G401 (cell line): ENCODE measurements at places on chromosomes 5 and 9.

GRCh38 chr5:170306381-170306831 lies 8.8 kb upstream of the LCP2 start:
- no peak for DNase-seq

GRCh38 chr5:123119334-123119986 lies 30.4 kb downstream of the PRDM6 start:
- no peak for DNase-seq

GRCh38 chr5:761854-762710 lies 22.4 kb downstream of the ZDHHC11B start:
- DNase-seq: peak; percentile 78

GRCh38 chr9:108688676-108689075 lies 167.1 kb downstream of the ACTL7B start:
- DNase-seq: no peak

- DNase-seq: peak; percentile 66
These were observed 66.2 kb downstream of the SIL1 start for GRCh38 chr5:139131921-139132432.

DNA sequence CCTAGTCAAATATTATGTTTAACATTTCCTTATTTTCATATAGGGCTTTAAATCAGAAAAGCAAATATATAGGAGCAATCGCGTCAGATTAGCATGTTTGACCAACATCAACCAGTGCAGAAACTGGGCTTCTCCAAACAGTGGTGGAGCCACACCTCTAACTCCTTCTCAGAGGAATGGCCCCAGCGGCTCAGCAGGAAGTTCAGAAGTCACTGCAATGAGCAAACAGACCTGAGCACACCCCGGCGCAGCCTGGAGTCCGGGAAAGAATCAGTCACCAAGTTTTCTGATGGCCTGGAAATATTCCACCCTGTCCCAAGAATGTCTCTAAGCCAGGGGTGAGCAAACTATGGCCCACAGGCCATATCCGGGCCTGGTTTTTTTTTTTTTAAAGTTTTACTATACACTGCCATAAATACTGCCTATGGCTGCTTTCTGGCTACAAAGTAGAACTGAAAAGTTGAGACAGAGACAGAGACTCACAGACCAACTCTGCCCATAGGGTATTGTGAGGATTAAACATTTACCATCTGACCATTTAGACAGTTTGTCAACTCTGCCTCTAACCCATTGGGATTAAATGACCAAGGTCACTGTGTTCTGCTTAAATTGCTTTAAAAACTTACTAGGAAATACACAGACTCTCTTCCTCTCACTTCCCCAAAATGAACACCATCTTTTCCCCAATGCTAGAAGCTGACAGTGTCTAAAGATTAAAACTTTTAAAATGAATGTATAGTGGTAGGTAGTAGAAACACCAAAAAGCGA lies 5.4 kb downstream of the GOLM1 start:
- no peak for DNase-seq

GRCh38 chr5:59222687-59223511 lies 640.0 kb downstream of the RAB3C start:
- DNase-seq: no peak

GRCh38 chr5:36657563-36657995 lies 51.2 kb downstream of the SLC1A3 start:
- no peak for DNase-seq

- no peak for DNase-seq
These were observed 337.1 kb upstream of the PANK3 start for GRCh38 chr5:168916266-168916665.

GRCh38 chr5:74476046-74476818 lies 164.3 kb downstream of the ENC1 start:
- DNase-seq: no peak

GRCh38 chr5:122458278-122458872 lies 146.3 kb downstream of the SNCAIP start:
- no peak for DNase-seq

DNA sequence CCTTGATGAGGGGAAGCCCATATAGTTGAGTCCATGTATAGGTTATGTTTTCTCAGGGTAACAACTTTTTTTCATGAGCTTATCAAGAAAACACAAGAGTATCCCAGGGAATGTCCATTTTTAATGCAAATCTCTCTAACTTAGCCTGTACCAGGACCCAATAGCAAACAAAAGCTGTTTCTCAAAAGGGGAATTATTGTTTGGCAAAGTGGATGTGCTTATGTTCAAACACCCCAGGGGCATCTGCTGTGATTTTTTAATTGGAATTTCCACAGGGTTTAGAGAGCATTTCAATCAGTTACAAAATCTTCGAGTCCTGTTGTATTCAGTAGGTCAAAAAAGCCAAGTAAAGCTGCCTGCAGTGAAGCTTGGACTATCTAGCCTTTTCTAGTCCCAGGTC lies 33.4 kb upstream of the CSNK1G3 start:
- DNase-seq: peak; percentile 10

DNA sequence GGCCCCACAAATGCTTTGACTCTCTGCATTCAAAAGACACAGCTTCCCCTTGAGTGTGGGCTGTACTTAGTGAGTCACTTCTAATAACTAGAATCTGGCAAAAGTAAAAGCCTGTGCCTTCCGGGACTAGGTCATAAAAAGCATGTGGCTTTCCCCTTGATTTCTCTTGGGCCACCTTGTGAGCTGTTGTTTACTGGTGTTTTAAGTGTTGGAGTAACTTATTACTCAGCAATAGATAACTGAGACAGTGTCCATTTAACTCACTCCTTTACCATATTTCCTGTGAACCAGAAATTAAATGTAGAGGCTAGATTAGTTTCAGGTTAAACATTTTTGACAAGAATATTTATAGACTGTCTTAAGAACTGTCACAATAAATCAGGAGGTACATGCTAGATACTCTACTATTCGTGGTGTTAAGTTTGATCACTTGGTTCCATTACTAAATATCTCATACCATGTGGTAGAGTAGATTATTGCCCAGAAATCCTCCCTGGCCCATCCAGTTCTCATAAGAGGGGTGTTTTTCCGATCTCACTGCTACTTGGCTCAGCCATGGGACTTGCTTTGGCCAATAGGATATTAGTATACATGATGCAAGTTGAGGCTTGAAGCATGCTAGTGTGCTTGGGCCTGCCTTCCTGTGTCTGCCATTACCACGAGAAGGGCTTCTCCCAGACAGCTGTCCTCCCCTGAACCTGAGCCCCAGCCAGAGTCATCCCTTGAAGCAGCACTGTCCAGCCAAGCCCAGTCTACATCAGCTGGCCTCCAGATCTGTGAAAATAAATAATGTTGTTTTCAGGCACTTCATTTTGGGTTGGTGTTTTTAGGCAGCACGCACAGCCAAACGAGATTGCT lies 10.4 kb upstream of the CMBL start:
- DNase-seq: no peak

DNA sequence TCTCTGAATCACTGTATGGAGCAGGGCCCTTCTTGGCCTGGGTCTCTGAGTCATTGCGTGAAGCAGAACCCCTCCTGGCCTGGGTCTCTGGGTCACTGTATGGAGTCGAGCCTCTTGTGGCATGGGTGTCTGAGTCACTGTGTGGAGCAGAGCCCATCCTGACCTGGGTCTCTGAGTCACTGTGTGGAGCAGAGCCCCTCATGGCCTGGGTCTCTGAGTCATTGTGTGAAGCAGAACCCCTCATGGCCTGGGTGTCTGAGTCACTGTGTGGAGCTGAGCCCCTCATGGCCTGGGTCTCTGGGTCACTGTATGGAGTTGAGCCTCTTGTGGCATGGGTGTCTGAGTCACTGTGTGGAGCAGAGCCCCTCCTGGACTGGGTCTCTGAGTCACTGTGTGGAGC lies 94.0 kb upstream of the RAPGEF1 start:
- no peak for DNase-seq

- no peak for DNase-seq
These were observed 377.8 kb downstream of the IRX2 start for GRCh38 chr5:2373631-2374030.

- no peak for DNase-seq
These were observed 303.0 kb upstream of the KLF4 start for GRCh38 chr9:107792596-107792995.
